ENCODE measurements at places on chromosomes 5 and 9. TPM values are rescaled to one million over a fixed set of nuclear protein-coding genes. Genes with fewer than 3 reads are reported as not detected.

GRCh38 chr5:30650311-30650710 lies 543.2 kb upstream of the CDH6 start:
- DNase-seq = no peak

DNA sequence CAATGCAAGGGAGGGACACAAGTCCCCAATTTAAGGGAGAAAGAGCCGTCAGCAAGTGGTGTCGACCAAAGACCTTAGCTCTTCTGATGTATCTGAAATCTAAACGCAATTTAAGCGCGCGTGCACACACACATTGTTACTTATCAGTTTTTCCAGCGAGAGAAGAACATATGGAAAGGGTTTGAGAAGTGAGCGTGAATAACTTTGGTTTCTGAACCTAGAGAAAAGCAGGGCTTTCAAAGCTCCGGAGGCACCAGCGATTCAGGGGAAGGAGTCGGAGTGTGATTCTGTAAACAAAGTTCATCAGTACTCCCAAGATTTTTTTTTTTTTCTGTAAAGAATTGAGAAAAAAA lies 191.8 kb downstream of the MEF2C start:
- DNase-seq = no peak

- DNase-seq = no peak
Observed at GRCh38 chr9:83339435-83339834, 198.8 kb downstream of the FRMD3 start.

- DNase-seq = no peak
Observed at GRCh38 chr5:14156650-14157492, 13.7 kb downstream of the TRIO start.

GRCh38 chr5:9930156-9930555 lies 300.0 kb upstream of the TAS2R1 start:
- DNase-seq = no peak

- DNase-seq = no peak
Observed at GRCh38 chr5:88656221-88656950, 226.6 kb downstream of the MEF2C start.

GRCh38 chr5:173920024-173920753 lies 32.0 kb downstream of the CPEB4 start:
- no peak for DNase-seq

Gene PCDHGB1
- polyA plus RNA-seq = 1.7 TPM

Gene SLC22A4
- polyA plus RNA-seq = 3.5 TPM

Gene CCL28
- polyA plus RNA-seq = 0.33 TPM

Measured in right lung (tissue), 10 donors.